ENCODE measurements at places on chromosomes 3 and 15.

DNA sequence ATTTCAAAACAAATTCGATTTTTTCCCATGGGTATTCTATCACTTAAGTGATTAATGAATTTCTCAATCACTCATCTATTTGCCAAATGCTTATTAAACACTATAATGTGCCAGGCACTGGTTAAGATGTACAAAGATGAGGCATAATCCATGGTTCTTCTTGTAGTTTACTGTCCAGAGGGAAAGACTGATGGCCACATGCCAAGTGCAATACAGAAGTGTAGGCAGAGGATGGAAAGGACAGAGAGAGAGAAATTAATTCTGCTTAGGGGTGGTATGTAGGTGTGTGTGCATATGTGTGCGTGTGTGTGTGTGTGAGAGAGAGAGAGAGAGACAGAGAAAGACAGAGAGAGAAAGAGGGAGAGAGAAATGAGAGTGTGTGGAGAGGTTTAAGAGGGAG, 120.8 kb upstream of the CCNL1 start:
- no peak for DNase-seq

DNA sequence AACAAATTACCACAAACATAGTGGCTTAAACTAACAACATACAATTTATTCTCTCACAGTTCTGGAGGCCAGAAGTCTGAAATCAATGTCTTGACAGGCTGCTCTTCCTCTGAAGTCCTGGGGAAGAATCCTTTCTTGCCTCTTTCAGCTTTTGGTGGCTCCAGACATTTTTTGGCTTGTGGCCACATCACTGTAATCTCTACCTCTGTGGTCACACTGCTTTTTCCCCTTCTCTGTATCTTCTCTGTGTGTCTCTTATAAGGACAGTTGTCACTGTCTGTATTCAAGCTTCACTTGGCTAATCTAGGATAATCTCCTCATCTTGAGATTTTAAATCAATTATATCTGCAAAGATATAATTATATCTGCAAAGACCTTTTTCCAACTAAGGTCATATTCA, 80.3 kb upstream of the ABHD2 start:
- no peak for DNase-seq

DNA sequence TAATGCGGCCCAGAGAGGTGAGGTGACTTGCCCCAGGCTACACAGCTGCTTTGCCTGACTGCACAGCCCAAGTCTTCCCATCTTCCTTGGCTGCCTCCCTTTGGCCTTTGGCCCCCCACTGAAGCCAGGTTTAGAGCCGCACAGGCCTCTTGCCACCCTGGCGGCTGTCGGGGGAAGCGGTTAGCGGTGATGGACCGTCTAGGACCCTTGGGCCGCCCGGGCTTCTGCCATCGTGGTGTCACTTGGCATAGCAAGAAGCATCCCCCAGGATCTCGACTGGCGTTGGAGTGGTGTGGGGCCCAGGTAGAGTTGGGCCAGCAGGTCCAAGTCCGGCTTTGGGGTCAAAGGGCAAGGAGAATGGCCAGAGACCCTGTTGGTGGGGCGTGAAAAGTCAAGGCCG, 61.0 kb downstream of the LINGO1 start:
- no peak for DNase-seq

DNA sequence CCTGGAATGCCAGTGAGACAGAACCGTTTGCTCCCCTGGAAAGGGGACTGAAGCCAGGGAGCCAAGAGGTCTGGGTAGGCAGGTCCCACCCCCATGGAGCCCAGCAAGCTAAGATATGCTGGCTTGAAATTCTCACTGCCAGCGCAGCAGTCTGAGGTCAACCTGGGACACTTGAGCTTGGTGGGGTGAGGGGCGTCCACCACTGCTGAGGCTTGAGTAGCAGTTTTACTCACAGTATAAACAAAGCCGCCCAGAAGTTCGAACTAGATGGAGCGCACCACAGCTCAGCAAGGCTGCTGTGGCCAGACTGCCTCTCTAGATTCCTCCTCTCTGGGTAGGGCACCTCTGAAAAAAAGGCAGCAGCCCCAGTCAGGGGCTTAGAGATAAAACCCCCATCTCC, 33.6 kb downstream of the CEP70 start:
- DNase-seq: no peak

GRCh38 chr15:40243126-40243810, 4.4 kb downstream of the PAK6 start:
- no peak for DNase-seq

- DNase-seq: no peak
These were observed 144.6 kb downstream of the ALDH1A2 start for GRCh38 chr15:57920911-57921310.

GRCh38 chr3:128813097-128813496, 66.3 kb upstream of the ACAD9 start:
- DNase-seq: no peak

- peak; percentile 86 for DNase-seq
These were observed 489.2 kb upstream of the UBE2E2 start for GRCh38 chr3:22713936-22714335.

- peak; percentile 26 for DNase-seq
These were observed 16.5 kb upstream of the LAMP3 start for GRCh38 chr3:183178833-183179549.

DNA sequence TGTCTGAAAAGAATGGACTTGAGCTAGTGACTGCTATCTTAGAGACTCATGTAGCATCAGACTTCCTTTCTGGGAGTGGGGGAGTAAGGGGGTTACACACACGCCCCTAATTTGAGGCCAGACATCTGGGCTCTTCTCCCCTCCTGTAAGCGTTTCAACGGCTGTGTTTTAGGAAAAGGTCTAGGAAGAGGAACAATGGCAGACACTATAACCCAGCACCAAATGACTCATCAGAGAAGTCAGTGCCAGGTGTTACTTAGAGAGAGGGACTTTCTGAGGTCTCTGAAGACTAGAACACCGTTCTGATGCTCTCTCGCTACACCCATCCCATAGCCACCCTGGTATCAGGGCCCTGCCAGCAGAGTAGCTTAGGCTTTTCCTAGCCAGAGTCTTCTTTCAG, 65.5 kb downstream of the SSUH2 start:
- DNase-seq: no peak

GRCh38 chr15:69781411-69782125, 316.1 kb downstream of the TLE3 start:
- no peak for DNase-seq

DNA sequence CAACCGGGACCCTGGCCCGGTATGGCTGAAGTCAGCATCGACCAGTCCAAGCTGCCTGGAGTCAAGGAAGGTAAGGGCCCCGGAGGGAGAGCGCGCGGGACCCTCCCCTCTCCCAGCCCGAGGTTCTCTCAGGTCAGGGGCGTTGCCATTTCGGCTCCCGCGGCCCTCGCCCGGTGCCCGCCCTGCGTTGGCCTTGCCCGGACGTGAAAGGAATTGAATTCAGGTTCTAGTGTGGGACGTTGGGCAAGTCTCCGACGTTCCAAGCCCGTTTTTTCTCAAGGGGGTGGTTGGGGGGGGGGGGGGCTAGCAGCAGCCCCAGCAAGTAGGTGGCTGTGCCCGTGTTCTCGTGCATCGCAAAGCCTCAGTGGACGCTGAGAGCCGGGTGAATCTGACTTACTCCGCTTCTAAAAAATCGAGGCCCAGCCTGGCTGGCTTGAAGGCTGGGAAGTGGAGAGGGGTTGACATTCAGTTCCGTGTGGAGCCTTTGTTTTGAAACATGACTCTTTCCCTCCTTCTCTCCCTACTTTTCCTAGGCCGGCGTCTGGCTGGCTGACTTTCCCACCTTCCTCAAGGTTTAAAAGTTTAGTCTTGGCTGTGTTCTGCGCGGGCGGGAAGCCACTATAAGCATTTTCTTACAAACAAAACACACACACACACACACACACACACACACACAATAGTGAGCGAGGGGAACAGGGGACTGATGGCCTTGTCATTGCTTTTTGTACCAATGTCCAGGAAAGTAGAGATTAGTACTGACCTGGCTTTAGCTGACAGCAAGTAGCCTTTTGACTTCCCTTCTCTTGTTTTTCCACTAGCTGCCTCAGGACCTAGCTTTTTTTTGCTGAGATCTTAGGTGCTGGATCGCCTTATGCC, at the start of gene UTS2B:
UTS2B (minus strand) TSS at position 873 of the 876 bp plus-strand sequence. CDS start 48,337 bp downstream, outside the sequence.
- peak; percentile 70 for DNase-seq

- DNase-seq: no peak
These were observed 181.0 kb downstream of the VPS13C start for GRCh38 chr15:61879219-61879618.

DNA sequence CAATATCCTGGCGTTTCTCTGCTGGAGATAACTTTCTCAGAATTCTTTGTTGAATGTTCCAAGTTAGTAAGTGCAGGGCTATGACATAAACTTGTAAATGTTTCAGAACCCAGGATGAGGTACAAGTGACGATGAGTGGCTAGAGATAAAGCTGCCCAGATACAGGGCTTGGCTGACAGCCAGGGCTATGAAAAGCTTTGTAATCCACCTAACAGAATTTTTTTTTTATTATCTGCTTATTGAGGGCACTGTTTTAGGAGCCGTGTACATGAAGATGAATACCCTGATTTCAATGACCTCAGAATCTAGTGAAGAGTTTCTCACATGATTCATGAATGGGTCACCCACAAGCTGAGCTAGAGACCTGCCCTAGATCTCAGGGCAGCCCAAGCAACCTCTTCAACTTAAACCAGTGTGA, 431.4 kb downstream of the DIPK2A start:
- peak; percentile 39 for DNase-seq

DNA sequence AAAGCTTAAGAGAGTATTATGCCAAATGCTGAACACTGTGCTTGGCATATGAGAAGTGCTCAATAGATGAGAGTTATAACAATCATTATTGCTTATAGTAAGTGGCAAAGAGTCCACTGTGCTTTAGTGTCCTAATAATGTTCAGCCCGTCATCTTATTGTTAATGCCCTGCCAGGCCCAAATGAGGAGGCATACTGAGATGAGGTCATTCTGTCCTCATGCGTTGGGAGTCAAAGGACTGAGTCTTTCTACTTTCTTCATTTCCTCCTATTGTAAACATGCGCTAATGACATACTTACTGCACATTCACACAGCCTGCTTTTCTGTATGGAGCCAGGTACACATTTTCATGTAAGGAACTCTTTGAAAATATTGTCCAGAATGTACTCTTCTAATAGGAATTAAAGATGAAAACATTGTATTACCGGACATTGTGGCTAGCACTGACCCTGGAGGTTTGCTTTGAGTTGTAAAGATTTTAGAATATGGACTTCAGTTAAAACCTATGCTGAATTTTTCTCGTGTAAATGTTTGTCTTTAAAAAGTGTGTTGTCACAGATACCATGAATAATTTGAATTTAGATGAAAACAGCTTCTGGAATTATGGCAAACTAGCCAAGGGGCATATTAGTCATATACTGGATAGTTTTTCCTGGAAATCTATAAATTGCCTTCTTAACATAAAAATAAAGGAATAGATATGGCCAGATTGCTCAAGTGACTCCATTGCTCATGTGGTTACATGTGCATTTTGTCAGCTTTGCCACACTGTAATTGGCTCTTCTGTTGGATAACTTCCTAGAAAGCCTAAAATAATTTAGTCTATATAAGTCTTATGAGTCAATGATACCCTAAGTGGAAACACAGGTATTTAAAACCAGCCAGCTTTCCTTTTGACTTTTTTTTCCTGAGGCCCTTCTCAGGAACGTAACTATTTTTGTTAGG, 38.3 kb downstream of the KBTBD12 start:
- DNase-seq: peak; percentile 71

DNA sequence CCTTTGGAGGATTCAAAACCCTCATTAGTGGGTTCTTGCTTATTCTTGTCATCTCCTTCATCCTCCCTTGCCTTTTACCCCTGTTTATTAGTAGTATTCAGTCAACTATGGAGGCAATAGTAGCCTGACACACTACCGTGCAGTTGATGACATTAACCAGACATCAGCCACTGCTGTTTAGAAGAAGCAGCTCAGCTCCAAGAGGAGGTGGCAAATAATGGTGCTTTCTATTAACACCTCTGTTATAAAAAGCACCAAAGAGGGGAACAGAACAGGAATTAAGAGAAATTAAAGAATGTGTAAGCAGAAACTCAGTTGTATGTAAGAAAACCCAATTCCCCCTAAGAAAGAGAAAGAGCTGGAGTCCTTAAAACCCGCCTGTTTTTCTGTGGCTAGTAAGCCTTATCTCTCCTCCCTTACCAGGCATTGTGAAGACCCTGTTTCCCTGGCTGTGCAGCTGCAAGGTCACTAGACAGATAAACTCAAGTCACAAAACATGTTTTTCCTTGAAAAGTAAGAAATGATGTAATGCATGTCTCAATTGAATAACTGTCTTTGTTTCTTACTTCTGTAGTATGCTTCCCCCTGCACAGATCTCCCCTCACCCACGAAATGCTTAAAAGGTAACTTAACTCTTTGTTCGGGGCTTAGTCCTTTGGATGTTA, 21.2 kb downstream of the CCR4 start:
- DNase-seq: no peak

DNA sequence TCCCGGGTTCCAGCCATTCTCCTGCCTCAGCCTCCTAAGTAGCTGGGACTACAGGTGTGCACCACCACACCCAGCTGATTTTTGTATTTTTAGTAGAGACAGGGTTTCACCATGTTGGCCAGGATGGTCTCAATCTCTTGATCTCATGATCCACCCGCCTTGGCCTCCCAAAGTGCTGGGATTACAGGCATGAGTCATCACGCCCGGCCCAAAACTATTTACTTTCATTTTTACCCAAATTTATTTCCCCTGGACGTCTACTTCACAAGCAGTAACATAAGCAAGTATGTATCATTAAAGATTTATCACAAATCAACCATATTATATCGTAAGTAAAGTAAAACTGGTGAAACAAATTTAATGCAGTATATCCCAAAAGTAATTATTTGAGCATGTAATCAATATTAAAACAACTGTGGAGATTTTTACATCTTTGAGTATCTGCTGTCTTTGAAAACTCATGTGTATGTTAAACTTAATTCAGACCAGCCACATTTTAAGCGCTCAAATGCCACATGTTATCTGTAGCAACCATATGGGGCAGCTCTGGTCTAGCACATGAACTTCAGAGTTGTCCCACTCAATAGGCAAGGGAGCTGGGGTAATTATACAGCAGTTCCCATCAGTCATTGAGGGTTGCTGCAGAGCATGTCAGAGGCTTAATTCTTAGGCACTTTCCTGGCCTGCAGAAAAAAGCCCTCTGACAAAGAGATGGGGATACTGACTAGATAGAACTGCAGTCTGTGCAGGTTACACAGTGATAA, 185.7 kb upstream of the CTDSPL start:
- peak; percentile 16 for DNase-seq

Measured in fibroblast of skin of right biceps (primary cell).